ENCODE measurements at places on chromosomes 12 and 14.

DNA sequence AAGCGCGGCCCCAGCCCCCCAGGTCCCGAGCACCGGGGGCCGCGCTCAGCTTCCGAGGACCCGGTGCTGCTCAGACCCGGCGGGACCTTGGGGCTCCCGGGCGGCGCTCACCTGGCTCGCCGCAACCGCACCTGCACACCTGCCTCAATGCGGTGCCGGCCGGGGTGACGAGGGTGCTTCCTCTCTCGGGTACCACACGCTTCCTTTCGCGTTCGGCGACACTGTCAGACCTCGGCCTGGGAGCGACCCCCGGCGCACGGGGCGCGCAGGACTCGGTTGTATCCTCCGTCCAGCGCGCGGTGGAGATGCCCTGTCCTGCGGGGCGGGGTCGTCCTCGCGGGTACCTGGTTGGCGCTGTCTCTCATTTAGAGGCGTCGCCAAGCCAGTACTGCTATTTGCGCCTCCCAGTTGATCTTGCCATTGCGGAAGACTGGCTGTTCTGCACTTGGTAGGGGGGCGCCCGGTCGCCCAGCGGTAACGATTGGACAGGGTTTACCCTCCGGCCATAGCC lies 718 bp downstream of the PACS2 start:
- DNase-seq: no peak

- DNase-seq: no peak
Observed at GRCh38 chr12:82357845-82358199, 365 bp downstream of the CCDC59 start.

DNA sequence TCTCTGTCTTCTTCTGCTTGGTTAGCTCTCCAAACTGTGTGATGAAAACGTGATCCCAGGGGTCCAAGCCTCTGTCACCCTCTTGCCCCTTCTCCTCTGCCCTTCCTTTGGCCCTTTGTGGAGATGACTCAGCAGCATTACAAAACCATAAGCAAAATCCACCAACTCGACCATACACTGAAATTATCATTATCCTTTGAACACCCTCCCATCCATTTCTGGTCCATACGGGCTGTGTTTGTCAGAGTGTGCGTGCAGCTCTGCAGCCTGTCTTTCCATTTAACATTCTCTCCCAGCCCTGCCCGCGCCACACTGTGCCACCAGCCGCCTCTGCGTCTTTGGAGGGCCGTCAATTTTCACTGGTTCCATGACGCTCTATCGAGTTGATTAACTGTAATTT lies 69.2 kb downstream of the SLC25A47 start:
- no peak for DNase-seq

DNA sequence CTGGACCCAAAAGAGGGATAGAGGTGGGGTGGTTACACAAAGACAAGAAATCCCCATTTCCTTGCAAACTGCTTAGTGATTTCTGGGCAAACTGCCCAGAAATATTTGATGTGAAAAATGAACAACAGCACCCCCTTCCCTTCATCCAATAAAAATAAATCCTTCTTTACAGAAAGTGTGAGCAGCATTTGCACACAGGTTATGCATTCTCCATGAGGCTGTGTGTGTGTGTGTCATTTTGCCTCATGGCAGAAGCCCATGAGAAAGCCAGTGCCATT lies 17.2 kb upstream of the NRXN3 start:
- DNase-seq: no peak

- no peak for DNase-seq
Observed at GRCh38 chr14:71119075-71119474, 211.8 kb downstream of the PCNX1 start.

GRCh38 chr12:118330421-118331018 lies 42.2 kb downstream of the TAOK3 start:
- DNase-seq: no peak

All from right lung (tissue), 10 donors.